D341Med (cell line): ENCODE measurements at places on chromosomes 1 and 21.

DNA sequence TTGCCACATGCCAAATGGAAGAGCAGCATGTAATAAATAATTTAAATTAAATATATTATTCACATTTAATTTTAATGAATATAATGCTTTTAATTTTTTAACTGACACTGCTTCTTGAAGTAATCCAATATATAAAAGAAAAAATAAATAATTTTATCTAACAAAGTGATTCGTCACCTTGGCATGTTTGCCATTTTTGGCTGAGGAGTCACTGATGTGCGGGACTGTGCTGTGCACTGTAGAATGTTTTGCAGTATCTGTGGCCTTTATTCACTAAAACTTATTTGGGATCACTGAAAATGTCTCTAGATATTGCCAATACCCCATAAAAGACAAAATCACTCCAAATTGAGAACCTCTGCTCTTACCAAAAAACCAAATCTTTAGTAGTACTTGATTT lies 807.8 kb downstream of the BRINP3 start:
- DNase-seq = no peak

DNA sequence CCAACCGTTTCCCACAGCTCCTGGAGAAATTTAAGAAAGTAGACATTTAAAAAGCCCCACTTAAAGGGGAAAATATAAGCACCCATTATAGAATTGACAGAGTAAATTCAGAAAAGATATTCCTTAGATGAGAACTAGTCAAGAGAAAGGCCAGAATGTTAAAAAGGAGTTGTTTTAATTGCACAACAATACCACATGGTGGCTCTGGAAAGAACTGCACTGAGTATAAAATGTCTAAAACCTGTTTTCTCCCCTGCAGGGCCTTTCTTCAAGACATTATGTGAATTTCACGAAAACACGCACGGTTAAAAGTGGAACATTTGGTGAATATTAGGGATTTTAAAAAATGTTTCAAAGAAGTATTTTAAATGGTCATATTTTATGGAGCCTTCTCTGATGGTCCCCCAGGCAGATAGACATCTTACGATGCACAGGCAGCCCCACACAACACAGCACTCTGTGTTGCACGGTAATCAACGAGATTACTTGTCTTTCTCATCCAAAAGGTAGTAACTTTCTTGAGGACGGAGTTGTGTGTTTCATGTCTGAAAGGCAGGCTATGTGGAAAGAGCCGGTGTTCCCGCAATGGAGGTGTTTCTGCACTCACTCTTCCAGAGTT lies 101.9 kb downstream of the PRRX1 start:
- DNase-seq = peak; percentile 61

- DNase-seq = peak; percentile 32
Measured at GRCh38 chr1:6220236-6220635, 14.3 kb downstream of the RNF207 start.

- DNase-seq = no peak
Measured at GRCh38 chr1:178599745-178600144, 86.8 kb downstream of the TEX35 start.

GRCh38 chr1:116376729-116377086 lies 3.7 kb downstream of the ATP1A1 start:
- DNase-seq = no peak

GRCh38 chr1:170586321-170587252 lies 54.6 kb downstream of the GORAB start:
- DNase-seq = peak; percentile 58

DNA sequence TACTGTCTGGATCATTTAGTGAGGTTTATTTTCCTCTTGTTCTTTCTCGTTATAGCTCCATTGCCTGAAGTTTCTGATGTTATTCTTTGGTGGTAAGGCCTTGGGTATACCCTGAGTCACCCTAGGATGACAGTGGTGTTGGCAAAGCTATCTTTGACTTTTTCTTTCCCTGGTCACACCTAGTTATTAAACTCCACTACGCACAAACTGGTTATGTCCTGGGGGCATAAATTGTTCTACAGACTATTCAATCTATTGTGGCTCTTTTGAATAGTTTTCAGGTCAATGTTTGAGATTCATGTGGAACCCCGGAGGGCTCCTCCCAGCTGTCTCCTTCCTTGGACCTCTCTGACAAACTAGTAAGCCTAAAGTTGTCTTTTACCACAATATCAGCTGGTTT lies 157.7 kb downstream of the SLC35F3 start:
- DNase-seq = no peak

GRCh38 chr1:215631040-215631439 lies 63.9 kb downstream of the KCTD3 start:
- no peak for DNase-seq

DNA sequence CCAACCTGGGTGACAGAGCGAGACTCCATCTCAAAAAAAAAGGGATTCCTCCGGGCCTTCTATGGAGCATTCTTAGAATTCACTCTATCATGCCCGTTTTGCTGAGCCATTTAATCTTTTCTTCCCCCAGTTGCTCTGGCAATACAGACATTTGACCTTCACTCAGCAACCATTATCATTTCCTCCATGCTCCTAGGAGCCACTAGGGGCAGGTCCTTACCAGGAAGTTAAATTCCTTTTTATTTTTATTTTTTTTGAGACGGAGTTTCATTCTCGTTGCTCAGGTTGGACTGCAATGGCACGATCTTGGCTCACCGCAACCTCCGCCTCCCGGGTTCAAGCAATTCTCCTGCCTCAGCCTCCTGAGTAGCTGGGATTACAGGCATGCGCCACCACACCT lies 9.7 kb upstream of the CGN start:
- no peak for DNase-seq

DNA sequence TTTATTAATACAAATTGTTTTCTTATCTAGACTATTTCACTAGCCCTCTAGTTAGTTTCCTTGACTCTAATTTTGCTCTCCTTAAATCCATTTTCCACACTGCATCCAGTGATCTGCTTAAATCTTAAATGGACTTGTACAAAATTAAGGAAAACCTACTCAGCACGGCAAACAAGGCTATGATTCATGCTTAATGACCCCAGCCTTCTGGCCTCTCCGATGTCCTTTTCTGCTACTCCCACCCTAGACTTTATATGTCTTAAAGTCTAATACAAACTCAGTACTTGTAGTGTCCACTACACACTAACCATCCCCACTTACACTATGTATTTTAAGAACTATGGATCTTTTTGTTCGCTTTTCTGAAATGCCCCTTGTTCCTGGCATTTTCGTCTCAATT lies 2.2 kb downstream of the TMED5 start:
- no peak for DNase-seq

- no peak for DNase-seq
Measured at GRCh38 chr1:85473390-85473789, 8.4 kb upstream of the DDAH1 start.

GRCh38 chr1:154607106-154607608 lies 829 bp downstream of the ADAR start:
- DNase-seq = peak; percentile 53

DNA sequence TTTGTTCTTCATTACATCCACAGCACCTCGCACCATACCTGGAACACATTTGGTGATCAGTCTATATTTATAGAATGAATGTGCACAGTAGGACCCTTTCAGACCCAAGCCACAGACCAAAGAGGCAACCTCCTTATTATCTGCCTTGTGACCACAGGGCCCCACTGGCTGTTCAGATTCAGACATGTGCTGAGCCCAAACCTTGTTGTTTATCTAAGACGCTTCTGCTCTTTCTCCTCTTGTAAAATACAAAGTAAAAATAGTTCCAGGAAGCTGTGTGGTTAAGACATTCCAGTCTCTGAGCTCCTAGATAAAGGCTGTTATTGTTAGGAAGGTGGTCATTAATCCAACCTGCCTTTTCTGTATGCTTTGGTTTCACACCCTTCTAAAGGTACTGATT lies 3.6 kb upstream of the SCMH1 start:
- DNase-seq = no peak

- no peak for DNase-seq
Measured at GRCh38 chr21:27513016-27513415, 546.1 kb upstream of the ADAMTS5 start.

- DNase-seq = no peak
Measured at GRCh38 chr1:208081972-208082371, 162.2 kb downstream of the PLXNA2 start.

DNA sequence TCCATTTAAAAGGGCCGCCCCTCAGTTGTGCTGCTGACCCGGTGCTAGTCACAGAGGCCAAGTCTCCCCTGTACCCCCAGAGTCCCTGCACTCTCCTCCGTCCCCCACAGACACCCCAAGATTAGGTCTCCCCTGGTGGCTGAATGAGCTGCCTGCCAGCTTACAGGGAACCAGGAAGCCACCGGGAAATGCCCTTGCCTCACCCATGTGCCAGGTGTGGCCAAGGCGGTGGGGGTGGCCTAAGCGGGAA lies 32.7 kb downstream of the HSPG2 start:
- DNase-seq = no peak

DNA sequence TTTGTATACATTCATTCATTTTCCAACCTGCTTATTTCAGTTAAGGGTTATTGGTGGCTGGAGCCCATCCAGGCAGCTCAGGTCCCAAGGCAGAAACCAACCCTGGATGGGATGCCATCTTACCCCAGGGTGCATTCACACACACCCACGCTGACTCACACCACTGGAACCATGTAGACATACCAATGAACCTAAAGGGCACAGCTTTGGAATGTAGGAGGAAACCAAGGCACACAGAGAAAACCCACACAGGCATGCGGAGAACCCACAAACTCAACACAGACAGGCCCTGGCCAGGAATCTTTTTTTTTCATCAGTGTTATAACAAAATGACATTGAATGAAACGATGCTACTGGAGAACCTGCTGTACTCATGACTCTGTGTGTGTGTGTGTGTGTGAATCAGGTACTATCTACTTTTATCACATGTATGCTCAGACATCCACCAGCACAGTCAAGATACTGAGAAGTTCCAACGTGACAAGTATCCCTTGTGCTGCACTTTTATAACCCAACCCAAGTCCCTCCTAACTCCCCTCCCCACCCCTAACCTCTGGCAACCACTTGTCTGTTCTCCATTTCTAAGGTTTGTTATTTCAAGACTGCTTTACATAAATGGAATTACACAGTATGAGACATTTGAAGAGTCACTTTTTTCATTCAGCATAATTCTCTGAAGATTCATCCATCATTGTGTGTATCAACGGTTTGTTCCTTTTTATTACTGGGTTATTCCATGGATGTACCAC lies 286.8 kb upstream of the PLD5 start:
- no peak for DNase-seq

GRCh38 chr1:89735479-89735878 lies 85.4 kb upstream of the LRRC8D start:
- no peak for DNase-seq

- no peak for DNase-seq
Measured at GRCh38 chr1:205976708-205977401, 26.3 kb downstream of the RAB7B start.

GRCh38 chr1:86430376-86430775 lies 6.4 kb downstream of the CLCA2 start:
- DNase-seq = no peak

- no peak for DNase-seq
Measured at GRCh38 chr1:83810144-83810543, 188.8 kb downstream of the TTLL7 start.

- DNase-seq = peak; percentile 87
Measured at GRCh38 chr1:27395441-27396195, 3.2 kb downstream of the GPR3 start.
